ENCODE measurements at places on chromosomes 1 and 21.

- peak; percentile 23 for DNase-seq
Observed at GRCh38 chr1:150696590-150696989, 364 bp downstream of the GOLPH3L start.

GRCh38 chr1:115203287-115203686 lies 114.0 kb upstream of the TSPAN2 start:
- DNase-seq: no peak

GRCh38 chr1:199264911-199265310 lies 626.1 kb downstream of the PTPRC start:
- no peak for DNase-seq

DNA sequence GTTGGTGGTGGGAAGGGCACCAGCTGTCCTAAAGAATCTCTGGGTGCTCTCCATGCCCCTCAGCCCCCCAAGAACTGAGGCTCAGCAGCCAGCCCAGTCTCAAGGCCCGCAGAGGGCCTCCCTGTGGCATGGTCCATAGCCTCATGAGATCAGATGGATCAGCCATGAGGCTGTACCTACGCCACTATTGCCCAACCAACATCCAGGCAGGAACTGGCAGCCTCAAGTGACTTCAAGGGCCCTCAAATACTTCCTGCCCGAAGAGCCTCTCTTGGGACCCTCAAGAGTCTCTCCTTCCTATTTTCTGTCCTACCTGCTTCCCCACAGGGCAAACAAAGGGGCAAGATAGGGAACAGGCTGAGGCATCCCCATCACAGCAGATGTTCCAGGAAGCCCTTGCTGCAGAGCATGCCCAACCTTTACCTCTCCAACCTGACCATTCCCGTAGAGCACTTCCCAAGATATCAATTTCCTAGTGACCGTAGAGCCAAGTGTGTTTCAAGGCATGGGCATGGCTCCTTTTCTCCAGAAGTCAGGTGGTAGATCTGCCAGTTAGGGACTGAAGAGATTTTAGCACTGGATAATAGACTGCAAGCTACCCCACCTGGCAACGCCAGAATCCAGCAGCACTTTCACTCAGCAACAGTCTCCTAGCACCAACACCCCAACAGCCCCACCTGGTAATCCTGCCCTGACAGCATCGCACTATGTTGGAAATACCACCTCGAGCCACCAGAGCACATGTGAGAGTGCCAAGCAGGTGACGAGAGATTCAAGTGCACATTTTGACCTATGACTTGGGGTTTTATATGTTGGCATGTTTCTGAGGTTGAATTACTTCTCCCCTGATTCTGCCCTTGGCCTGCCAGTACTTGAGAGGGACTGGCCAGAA lies 13.7 kb upstream of the MFSD2A start:
- DNase-seq: no peak

- no peak for DNase-seq
Observed at GRCh38 chr21:27741736-27742135, 774.8 kb upstream of the ADAMTS5 start.

DNA sequence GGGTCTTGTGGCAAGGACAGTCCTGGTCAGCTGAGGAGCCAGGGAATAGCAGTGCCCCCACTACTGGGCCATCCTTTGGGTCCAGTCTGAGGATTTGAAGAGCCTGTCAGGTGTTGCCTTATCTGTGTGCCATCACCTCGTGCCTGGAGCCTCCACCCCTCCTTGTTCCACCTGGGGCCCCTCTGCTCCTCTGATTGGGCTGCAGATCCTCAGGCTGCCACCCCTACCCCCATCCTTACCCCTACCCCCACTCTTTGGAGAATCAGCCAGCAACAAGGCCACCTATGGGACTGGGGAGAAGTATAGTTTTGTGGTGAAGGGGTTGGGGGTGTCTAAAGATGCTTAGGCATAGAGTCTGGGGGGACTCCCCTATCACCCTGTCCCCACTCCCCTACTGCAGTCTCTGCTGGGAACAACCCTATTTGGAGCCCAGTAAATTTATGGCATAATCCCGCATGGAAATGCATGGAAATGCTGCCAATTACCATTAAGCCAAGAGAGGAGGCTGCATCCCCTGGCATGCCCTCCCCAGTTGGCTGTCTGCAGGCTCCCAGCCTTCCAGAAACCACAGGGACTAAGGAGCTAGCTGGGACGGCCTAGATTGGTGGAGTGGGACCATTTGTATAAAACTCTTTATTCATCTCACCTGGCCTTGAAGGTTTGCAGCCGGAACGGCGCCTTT lies 142.7 kb upstream of the CSF3R start:
- DNase-seq: no peak

GRCh38 chr1:244788493-244789275 lies 46.8 kb upstream of the COX20 start:
- DNase-seq: no peak

- DNase-seq: no peak
Observed at GRCh38 chr21:34526241-34526617, 14.2 kb upstream of the KCNE1 start.

- DNase-seq: no peak
Observed at GRCh38 chr1:234572966-234573365, 37.0 kb downstream of the IRF2BP2 start.

GRCh38 chr1:40435471-40435870 lies 14.8 kb upstream of the ZFP69B start:
- no peak for DNase-seq

- no peak for DNase-seq
Observed at GRCh38 chr1:11070876-11071275, 11.1 kb upstream of the SRM start.

DNA sequence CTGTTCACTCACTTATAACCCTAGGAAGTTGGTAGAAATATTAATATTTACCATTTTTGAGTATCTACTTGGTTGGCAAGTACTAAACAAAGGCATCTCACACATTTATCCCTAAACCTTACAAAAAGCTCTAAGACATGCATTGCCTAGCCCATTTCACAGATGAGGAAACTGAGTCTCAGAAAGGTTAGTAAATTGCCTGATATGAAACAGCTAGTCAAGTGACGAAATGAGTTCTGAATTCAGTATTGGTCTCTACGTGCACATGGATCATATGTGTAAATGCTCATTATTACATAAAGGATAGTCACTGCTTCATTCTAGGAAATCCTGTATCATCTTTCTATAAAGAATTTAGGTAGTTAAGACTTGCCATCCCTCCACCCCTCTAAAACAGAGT lies 105.1 kb downstream of the BARHL2 start:
- no peak for DNase-seq

- DNase-seq: no peak
Observed at GRCh38 chr1:106836708-106837107, 219.8 kb upstream of the PRMT6 start.

GRCh38 chr1:155938220-155938627 lies 3.2 kb upstream of the RXFP4 start:
- peak; percentile 89 for DNase-seq

DNA sequence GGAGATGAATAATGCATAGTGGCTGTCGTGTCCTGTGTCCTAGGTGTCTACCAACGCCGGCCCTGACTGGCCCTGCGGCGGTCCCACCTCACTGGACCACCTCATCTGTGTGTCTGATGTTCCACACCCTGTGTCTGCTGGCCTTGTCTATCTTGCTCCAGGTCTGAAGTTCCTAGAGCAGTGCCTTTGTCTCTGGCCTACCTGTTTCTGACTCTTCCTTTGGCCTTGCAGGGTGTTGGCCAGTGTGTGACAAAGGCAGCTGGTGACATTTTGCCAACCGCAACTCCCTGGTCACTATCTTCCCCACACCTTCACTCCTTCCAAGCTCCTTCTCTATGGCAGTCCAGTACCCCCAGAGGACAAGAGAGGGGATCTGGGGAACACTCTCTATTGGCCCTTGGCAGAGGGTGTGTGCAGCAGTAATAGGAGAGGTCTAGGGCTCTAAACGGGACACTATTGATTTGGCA lies 1.4 kb upstream of the AHDC1 start:
- no peak for DNase-seq

DNA sequence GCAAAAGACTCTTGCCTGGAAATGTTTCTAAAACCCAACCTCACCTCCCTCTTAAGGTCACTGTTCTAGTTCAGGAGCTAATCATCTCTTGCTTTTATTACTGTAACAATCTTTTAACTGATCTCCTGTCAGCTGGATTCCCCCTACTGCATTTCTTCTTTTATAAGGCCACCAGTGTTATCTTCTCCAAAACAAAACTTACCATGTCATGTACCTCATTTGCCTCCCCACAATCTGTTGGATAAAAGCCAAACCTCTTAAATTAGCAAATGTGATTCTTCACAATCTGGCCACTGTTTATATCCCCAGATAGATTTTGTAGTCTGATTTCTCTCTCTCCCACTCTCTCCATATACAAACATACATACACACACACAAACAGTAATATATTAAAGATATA lies 143.3 kb downstream of the DENND1B start:
- DNase-seq: peak; percentile 70

- DNase-seq: no peak
Observed at GRCh38 chr21:15809818-15810217, 80.0 kb downstream of the USP25 start.

- peak; percentile 44 for DNase-seq
Observed at GRCh38 chr1:177163844-177164379, 600 bp downstream of the ASTN1 start.

DNA sequence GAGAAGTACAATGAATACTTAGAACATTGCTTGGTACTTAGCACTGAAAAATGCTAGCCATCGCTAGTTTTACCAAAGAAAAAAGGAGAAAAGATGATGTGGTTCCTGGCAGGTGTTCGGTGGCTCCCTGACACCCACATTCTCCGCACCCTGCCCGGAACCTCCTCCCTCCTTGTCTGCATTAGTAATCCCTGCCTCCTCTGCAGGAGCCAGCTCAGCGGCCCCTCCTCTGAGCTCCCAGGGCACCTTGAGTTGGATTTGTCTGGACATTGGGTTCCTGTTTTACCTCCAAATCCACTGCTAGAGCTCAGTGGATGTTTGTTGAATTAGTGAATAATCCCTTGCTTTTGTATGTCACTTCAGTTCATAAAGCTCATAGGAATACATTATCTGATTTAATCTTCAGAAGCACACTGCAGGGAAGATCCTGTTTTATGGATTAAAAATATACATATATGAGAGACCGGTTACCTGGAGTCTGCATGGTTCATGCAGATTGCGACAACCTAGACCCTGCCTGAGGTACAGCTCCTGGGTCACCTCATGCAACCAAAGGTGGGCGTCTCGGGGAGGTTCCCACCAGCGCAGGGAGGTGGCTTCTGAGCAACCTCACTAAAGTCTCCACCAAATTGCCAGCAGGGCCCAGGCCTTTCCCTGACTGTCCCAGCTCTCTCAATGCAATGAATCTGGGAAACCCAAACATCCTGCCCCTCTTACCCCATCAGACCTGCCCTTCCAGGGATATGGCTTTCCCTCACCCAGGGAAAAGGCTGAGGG lies 24.2 kb downstream of the PCAT6 start:
- DNase-seq: peak; percentile 61

DNA sequence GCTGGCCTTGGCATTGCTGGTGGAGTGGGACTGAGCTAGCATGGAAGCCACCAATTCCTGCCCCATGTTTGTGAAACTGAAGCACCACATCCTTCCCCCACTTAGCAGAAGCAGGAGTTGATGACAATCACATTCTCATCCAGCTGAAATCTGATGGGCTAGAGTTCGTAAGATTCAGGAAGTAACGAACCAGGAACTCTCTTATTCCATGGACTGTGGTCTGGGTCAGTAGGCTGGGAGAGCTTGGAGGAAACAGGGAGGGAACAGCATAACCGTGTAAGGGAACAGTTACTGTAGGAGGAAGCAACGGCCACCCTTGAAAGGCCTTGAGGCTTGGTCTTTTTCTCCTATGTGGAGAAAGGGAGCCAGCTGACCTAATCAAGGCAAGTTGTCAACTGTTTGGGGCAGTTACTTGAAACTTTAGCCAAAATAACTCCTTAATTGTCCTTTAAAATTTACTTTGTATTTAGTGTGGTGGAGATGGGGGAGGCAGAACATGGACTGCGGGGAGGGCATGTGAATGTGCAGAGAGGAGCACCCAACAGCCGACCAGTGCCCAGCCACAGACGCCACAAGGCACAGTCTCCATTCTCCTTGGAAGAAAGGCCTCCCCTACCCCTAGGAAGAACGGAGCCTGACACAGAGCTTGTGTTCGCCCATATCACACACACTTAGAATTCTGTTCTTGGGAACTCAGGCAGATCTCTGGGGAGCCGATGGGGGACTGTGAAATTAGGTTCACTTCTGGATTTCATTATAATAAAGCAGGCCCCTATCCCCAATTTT lies 2.0 kb upstream of the COQ8A start:
- no peak for DNase-seq

DNA sequence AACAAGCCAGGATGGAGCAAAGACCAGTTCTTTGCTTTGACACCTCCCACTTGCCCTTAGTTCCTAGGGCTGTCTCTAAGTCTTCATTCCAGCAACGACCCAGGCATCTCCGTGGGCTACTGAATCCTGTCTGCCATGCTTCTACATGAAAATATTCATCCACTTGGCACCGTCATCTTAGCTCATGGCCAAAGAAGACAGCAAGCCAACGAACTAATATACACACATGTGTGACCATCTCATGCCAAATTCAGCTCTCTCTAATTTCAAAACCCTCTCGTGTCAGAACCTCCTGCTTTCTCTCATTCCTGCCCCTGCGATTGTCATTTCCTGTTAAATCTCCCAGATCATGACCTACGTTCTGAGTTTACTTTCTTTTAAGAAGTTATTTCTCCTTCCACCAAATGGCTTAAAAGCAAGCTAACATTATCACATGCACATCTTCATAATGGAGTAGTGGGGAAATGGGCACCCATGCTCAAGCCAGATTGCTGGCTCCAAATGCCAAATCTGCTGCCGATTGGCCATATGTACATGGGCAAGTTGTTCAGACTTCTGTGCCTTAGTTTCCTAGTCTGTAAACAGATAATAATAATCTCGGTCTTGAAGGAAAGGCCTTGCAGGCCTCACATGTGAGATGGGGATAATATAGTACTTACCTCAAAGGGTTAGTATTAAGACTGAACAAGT lies 373.4 kb downstream of the USH2A start:
- no peak for DNase-seq

GRCh38 chr1:53114581-53115400 lies 27.6 kb downstream of the SLC1A7 start:
- DNase-seq: no peak

DNA sequence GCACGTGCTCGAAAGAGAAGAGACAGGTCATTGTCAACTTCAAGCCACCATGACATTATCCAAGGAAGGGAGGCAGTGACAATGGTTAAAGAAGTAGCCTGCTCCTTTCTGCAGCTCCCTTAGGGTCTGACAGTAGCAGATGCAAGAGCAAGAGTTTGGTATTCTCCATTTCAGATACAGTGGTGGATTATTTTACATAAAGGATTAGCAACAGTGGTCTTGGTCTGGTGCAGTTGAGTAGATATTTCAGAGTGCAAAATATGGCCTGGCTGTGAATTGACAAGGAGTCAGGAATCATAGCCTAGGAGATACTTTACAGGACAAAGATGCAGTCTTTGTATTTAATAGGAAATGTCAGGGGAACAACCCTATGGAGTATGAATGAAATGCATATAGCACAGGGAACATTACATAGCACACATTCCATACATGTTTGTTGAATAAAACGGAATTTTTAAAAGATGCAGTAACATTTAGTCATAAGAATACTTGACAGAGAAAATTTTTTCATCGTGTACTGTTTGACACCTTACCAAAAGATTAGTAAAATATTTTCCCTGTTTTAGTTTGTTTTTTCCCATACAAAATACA lies 41.8 kb downstream of the CHRM3 start:
- DNase-seq: no peak
